ENCODE measurements at places on chromosomes 3 and 15. TPM values are rescaled to one million over a fixed set of nuclear protein-coding genes. Genes with fewer than 3 reads are reported as not detected.
A peak's percentile ranks its signal among the peaks of the same experiment; 100 is the strongest.

GADL1 gene
- total RNA-seq: 0.10 TPM

- DNase-seq: no peak
Measured at GRCh38 chr3:195811756-195812155, at the start of gene MUC4. Gene MUC4 (minus strand): TSS chr3:195811929. CDS start chr3:195811817, 112 bp downstream.

GRCh38 chr3:73626106-73626505 lies 1.4 kb upstream of the PDZRN3 start:
- DNase-seq: no peak

DNA sequence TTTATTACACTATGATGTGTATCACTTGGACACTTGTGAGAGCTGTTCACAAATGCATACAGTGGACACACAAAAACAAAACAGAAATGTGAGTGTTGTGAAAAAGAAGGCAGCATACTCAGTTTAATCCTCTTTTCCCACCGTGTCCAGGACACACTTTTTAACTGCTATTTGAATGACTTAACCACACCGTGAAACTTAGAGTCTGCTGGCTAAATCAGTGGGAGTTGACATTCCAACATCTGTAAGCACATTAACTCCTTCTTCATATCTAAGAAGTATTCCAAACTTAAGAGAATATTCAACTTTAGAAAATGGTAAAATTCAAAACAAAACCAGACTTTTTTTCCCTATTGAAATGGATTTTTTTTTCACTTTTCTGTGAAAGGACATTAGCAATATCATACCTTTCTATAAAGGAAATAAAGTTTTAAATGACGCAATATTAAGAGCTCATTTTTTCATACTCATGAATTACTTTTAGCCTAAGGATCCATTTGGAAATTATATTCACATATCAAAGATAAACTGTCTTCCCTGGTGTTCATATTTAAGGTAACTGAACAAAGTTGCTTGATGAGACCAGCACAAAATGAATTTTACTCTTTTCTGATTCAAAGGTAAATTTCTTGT lies 316.6 kb downstream of the RBMS3 start:
- DNase-seq: no peak

GRCh38 chr3:28243424-28244106 lies 2.1 kb downstream of the CMC1 start:
- DNase-seq: no peak

GRCh38 chr15:83123529-83123928 lies 16.1 kb downstream of the TM6SF1 start:
- no peak for DNase-seq

PLSCR2 gene
- total RNA-seq: 0.73 TPM

GRCh38 chr3:115590873-115591272 lies 32.4 kb upstream of the GAP43 start:
- no peak for DNase-seq

GRCh38 chr15:67085818-67086636 lies 20.6 kb downstream of the SMAD3 start:
- no peak for DNase-seq

GRCh38 chr3:12004741-12005513 lies 739 bp downstream of the SYN2 start:
- no peak for DNase-seq

GPR62 gene
- total RNA-seq: not detected

GRCh38 chr3:72152551-72153476 lies 367.9 kb upstream of the PROK2 start:
- DNase-seq: no peak

SMCO1 gene
- total RNA-seq: not detected

DNA sequence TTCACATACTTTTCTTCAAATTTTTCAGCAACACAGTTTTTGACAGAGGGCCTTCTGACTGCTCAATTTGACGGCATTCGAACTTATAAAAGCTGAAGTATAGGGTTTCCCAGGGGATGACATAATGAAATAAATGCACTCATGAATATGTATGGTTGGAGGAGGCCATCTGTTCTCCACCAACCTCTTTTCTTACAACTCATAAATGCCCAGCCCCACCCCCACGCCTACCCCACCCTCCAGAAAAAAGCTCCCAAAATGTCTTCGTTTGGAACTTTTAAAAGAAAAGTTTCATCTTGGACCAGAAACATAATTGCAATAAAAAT lies 211.6 kb upstream of the LRRN1 start:
- no peak for DNase-seq

ABHD17C gene
- 32.2 TPM for total RNA-seq

GLDN gene
- total RNA-seq: 58.6 TPM

CCDC33 gene
- not detected for total RNA-seq

RAB7A gene
- 253 TPM for total RNA-seq

LDHAL6B gene
- not detected for total RNA-seq

- no peak for DNase-seq
Measured at GRCh38 chr15:81760686-81761085, 285.1 kb downstream of the MEX3B start.

CCDC39 gene
- 0.63 TPM for total RNA-seq

DCLK3 gene
- total RNA-seq: 0.15 TPM

DNA sequence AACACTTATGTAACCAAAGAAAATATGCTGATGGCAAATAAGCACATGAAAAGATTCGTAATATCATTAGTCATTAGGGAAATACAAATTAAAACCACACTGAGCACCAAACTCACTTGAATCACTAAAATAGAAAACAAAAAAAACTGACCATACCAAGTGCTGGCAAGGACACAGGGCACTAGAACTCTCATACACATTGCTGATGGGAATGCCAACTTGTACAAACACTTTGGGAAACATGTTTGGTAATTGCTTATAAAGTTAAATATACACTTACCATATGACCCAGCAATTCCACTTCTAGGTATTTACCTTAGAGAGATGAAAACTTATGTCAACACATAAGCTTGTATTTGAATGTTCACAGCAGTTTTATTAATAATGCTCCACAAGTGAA lies 95.5 kb downstream of the TFDP2 start:
- no peak for DNase-seq

DNA sequence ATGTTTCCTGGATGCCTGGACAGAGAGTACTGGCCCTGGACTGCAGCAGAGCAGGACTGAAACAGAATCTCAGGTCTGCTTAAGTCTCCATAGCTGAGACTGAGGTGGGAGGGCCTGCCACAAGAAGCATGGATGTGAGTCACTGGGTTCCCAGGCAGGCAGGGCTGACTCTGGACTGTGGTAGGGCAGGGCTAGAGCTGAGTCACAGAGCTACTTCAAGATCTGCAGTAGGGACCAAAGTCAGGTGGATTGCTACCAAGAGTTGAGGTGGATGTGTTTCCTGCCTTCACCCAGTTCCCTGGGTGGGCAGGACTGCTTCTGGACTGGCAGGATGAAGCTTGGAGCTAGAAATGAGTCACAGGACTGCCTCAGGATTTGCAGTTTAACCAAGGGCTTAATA lies 282.9 kb downstream of the AGBL1 start:
- no peak for DNase-seq

C3orf85 gene
- total RNA-seq: not detected

DNA sequence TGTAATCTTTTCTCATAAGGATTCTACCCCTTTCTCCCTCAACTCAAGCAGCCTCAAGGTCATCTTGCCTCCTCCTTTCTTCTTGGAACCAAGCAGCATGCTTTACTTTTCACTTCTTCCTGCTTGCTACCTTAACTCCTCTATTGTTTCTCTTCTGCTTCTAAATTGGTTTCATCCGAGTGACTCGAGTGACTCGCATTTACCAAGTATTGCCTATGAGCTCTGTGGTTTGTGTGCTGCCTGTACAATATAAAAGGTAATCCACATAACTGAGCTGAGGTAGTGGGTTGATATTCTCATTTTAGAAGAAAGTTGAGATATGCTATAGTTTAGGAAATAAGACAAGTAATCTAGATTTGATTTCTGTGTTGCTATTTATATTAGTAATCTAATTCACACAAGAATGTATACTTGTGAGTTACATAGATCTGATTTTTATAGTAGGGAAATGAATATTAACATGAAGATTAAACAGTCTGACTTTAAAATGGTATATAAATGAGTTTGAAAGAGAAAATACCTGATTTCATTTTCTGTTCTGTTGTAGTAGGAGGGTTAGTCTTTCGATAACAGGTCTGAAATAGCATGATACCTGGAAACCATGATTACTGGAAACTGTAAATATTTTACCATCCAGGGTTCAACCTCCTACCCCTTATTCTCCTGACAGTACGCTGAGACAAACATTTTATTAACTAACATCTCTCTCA lies 5.5 kb downstream of the HHLA2 start:
- DNase-seq: no peak

- DNase-seq: no peak
Measured at GRCh38 chr3:147652651-147653366, 243.6 kb downstream of the ZIC1 start.

EPHB3 gene
- total RNA-seq: 23.7 TPM

DNA sequence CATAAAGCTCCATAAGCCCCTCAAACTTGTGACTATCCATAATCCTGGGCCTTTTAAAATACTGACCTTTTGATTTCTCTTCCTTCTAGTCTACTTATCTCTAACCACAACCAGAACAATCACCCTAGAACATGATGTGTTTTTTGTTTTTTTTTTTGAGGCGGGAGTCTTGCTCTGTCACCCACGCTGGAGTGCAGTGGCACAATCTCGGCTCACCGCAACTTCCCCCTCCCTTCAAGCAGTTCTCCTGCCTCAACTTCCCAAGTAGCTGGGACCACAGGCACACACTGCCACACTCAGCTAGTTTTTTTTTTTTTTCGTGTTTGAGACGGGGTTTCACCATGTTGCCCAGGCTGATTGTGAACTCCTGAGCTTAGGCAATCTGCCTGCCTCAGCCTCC lies 25.1 kb downstream of the VPS39 start:
- peak; percentile 52 for DNase-seq

DNA sequence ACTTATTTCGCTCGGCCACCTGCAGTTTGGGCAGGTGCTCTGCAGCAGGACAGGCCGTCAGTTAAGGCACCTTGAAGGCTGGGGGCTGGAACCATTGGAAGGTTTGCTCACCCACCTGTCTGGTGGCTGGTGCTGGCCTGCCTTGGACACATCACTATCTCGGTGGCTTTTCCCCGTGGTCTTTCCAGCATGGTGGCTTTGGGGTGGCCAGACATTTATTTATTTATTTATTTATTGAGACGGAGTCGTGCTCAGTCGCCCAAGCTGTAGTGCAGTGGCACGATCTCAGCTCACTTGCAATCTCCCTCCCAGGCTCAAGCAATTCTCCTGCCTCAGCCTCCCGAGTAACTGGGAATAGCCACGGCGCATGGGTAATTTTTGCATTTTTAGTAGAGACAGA lies 11.7 kb downstream of the ISG20 start:
- DNase-seq: no peak

- no peak for DNase-seq
Measured at GRCh38 chr3:18033581-18034108, 291.2 kb upstream of the TBC1D5 start.

Measured in left lung (tissue), 14 donors.